ENCODE measurements at places on chromosomes 3 and 15.

DNA sequence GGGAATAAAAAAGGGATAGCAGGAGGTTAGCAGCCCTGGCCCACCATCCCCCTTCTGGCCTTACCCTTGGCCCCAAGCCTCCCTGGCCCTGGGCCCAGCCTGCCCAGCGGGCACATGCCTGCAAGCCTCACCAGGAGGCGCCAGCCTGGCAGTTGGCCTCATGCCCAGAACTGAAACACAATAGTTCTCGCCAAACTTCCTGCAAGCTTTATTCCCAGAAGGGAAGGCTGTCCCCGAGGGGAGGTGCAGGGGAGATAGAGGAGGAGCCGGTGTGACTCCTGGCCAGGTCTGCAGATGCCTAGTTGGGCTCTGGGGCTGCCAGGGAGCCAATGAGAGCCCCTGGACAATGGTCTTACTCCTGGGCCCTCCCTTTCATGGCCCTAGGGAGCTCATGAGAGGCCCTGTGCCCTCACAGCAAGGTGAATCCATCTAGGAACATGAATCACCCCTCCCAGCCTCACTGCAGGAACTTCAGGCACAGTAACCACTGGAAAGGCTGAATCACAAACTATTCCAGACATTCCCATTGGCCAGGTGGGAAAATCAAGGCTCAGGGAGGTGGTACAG, 4.0 kb downstream of the CCDC33 start:
- DNase-seq, result no peak

DNA sequence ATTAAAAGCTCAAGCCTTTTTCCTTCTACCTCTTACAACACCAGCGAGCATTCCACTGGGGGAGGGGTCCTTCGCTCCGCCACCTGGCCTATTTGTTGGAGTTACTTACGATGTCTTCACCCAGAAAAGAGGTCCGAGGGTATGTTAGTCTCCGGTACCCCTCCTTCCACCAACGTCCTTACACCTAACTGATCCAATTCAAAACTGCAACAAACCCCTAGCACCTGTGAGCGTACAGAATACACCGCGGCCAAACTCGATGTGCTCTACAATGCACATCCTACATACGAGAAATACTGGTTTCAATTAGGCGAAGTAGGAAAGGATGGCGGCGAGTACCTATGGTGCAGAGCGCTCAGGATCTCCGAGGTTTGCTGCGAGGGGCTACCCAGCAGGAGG, 944 bp downstream of the SLITRK3 start:
- DNase-seq, result no peak

- no peak for DNase-seq
Observed at GRCh38 chr3:64460877-64461276, 226.9 kb downstream of the ADAMTS9 start.

- no peak for DNase-seq
Observed at GRCh38 chr15:29003191-29003839, 117.5 kb downstream of the APBA2 start.
